HFFc6 (cell line): ENCODE measurements at places on chromosomes 12 and 14. TPM values are rescaled to one million over a fixed set of nuclear protein-coding genes. Genes with fewer than 3 reads are reported as not detected.

The RNASE7 gene
- not detected in 3 replicates for total RNA-seq

The KCNH3 gene
- total RNA-seq = 0.05 TPM in 1 of 3 replicates, not detected in the others

DNA sequence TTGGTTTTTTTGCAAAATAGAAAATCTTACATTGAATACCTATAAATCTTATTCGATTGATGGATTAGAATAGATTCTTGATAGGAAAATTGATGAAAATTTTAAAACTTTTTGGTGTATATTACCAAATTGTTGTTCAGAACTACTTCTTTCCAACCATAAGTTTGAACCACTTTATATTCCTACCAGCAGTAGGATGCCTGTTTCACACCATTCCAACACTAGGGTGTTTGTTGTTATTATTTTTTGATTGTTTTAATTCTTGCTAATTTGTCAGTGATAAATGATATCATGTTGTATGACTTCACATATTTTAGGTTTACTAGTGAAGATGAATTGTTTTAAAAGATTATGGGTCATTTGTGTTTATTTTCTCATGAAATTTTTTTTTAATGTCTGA lies 43.4 kb downstream of the UTP20 start:
- no peak overlapping the region for H3K27ac ChIP-seq
- no peak overlapping the region for H3K4me3 ChIP-seq
- no peaks in the 10 kb centered on the region for H3K27me3 ChIP-seq
- H3K36me3 ChIP-seq = no peaks in the 10 kb centered on the region; the same call in 1 of the 2 replicates

- no peak overlapping the region for H3K4me3 ChIP-seq
- DNase-seq = no peak
- 0 out of 2 replicates have a peak, but pooled peaks cover 7% of the 10 kb centered on the region for H3K36me3 ChIP-seq
- no peaks in the 10 kb centered on the region for H3K4me1 ChIP-seq
Observed at GRCh38 chr14:104428333-104428851, 151.2 kb upstream of the C14orf180 start.

GRCh38 chr12:148676-149416 lies 65.1 kb downstream of the SLC6A12 start:
- no peak overlapping the region for H3K4me3 ChIP-seq
- no peak overlapping the region for H3K27ac ChIP-seq
- H3K4me1 ChIP-seq = no peaks in the 10 kb centered on the region

DNA sequence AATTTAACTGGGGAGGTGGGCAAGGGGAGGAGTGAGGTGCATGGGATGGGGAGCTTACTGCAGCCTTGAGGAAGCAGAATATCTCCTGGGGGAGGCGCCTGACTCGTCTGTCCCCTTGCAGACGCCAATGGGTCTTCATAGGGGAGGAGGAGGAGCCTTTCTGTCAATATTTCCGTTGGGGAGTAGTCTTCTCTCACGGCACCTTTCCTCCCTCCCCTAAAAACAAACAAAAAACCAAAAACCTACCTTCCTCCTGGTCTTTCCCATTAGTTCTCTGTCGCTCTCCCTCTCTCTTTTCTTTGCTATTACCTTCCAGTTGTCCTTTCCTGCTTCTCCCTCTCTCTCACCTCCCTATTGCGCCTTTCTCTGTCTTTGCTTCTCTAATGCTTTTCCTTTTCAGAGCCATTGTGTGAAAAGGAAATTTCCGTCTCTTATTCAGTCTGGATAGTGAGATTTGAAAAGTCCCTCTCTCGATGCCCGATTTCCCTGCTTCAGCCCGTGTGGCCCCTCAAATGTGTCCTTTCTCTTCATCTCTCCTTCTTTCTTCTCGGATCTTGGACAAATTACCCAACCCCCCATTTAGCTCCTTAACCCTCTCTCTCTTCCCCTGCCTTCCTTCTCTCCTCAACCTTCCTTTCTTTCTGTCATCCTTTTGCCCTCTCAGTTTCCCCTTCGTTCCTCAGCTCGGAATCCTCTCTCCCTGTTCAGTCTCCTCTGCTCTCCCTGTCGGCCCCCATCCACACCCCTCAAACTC lies 5.9 kb downstream of the GPR84 start:
- no peaks in the 10 kb centered on the region for H3K36me3 ChIP-seq
- H3K27me3 ChIP-seq = peaks cover 4% of the 10 kb centered on the region
- H3K27ac ChIP-seq = no peak overlapping the region
- H3K4me3 ChIP-seq = no peak overlapping the region
- peaks cover 10% of the 10 kb centered on the region for H3K4me1 ChIP-seq

DNA sequence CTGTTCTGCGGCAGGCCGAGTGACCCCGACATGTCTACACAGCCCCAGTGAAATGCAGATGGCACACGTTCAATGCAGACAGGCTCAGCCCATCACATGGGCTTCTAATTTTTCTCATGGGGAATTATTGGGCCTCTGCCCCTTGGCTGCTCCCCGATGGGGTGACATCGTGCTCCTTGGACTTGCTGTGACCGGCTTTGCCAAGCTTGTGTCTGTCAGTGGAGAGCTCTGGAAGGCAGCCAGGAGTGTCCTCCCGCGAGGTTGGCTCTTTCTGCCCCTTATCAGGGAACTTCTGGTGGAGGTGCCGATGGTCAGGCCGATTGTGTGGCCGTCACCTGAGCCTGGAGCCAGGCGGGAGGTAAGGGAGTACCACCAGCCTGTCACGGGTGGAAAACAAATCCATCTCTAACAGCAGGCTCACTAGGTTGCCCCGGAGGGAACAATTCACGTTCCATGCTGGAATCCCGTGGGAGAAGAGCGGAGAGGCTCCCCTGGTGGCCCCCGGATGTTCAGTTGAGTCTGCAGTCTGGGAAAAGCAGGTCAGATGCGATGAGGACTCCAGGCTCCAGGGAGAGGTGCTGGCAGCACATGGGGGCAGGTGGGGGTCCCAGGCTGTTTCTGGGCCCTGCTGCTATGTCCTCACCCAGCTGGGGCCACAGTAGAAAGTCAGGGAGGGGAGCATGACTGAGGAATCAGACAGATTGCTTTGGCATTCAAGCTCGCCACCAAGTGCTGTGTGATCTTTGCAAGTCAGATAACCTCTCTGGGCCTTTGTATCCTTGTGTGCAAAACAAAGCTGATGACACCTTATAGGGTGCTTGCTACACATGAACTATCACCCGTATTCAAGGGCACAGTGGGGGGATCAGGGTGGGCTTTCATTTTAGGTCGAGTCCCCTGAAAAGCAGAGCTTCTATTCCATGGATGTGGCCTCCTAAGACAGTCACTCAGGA lies 43.2 kb upstream of the EML1 start:
- H3K36me3 ChIP-seq = no peaks in the 10 kb centered on the region
- H3K4me3 ChIP-seq = no peak overlapping the region
- peaks cover 4% of the 10 kb centered on the region; the same call in 1 of the 2 replicates for H3K27me3 ChIP-seq
- no peak for DNase-seq

DNA sequence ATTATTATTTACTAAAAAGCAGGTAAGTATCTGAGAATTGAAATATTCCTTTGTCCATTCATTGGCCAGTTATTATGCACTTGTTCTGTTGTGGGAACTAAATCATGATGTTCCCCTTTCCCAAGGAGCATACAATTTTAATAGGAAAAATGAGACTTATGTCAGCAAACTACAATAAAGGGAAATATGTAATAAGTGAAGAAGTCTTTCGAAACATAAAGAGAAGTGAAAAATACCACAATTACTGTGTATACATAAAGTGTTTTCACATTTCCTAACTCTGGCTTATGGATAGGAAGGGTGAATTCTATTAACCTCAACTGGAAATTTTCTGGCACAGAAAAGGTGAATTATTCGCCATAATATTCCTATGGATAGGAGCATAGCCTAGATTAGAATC lies 78.4 kb upstream of the DNM1L start:
- H3K4me1 ChIP-seq = peaks cover 15% of the 10 kb centered on the region
- H3K36me3 ChIP-seq = no peaks in the 10 kb centered on the region; the same call in 1 of the 2 replicates
- H3K4me3 ChIP-seq = no peak overlapping the region
- H3K27ac ChIP-seq = no peak overlapping the region
- H3K27me3 ChIP-seq = no peaks in the 10 kb centered on the region
